ENCODE measurements at places on chromosomes 7 and 10. TPM values are rescaled to one million over a fixed set of nuclear protein-coding genes. Genes with fewer than 3 reads are reported as not detected.

DNA sequence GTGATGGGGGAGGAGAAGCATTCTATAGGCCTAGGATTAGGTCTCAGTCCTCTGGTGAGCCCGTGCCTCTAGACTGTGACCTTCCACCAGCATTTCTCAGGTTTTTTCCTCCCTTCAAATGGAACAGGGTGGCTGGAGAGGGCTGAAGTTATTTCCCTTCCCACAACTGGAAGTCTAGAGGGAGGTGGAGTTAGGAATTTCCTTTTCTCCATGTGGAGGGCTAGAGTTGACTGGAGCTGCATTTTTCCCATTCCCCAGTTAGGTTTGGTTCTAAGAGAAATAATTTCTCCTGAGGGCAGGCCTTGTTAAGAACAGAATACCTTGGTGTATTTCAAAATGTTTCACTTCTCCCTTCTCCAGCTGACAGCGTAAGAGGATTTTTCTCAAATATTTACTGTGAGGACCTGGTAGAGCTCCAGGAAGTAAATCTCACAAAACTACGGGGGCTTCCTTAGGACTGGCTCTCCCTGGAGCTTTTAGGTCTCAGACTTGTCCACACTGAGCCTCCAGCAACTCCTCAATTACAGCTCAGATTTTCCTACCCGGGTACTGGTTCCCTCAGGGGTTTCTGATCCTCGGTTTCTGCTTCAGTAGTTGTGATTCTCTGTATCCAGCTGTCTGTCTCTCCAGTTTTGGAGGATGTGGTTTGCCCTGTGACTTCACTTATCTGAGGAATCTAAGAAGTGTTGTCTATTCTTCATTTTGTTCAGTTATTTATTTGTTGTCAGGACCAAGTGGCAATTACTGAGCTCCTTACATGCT lies 6.0 kb upstream of the REEP3 start:
- peak; percentile 31 for DNase-seq

Gene SKIDA1
- total RNA-seq = 0.51 TPM

- no peak for DNase-seq
Observed at GRCh38 chr10:104622598-104623209, 18.4 kb upstream of the SORCS3 start.

Gene PBLD
- total RNA-seq = 2.8 TPM

DNA sequence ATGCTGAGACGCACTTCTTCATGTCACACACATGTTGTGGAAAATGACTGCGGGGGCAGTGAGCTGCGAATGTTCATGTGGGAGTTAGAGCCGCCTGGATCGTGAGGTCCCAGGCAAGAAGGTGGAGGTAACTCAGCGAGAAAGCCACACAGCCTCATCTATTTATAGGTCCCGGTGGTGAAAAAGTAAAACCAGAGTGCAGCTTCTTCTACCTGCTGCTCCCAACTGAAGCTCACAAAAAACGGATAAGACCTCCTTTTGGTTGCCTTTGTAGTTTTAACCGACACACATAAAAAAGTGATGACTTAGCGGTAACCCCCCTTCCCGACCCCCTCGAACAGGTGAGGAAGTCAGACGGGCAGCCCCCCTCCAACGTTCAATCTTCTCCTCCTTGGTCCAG lies 276.9 kb downstream of the GATA3 start:
- no peak for DNase-seq

DNA sequence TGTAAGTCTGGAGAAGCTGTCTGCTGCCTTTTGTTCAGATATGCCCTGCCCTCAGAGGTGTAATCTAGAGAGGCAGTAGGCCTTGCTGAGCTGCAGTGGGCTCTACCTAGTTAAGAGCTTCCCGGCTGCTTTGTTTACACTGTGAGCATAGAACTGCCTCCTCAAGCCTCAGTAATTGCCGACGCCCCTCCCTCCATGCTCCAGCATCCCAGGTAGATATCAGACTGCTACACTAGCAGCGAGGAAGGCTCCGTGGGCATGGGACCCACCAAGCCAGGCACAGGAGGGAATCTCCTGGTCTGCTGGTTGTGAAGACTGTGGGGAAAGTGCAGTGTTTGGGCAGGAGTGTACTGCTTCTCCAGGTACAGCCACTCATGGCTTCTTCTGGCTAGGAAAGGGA lies 26.4 kb upstream of the CXCL12 start:
- no peak for DNase-seq

DNA sequence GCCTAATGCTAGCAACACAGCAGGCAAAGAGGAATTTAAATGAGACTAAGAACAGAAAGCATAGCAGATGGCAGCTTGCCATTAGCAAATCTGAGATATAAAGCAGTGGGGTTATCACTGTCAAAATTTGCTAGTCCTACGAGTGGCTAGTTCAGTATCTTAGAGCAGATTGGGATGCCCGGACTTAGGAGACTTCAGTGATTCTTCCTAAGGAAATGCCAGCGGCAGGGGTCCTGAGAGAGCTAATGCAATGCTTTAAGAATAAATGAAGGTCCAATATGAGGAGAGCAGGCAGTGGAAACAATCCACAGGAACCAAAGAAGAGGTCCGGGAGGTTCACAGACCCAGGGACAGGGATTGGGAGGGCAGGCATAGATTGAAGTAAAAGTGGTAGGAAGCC lies 169.3 kb upstream of the NPSR1 start:
- DNase-seq = no peak

Gene PNLIPRP3
- total RNA-seq = not detected

DNA sequence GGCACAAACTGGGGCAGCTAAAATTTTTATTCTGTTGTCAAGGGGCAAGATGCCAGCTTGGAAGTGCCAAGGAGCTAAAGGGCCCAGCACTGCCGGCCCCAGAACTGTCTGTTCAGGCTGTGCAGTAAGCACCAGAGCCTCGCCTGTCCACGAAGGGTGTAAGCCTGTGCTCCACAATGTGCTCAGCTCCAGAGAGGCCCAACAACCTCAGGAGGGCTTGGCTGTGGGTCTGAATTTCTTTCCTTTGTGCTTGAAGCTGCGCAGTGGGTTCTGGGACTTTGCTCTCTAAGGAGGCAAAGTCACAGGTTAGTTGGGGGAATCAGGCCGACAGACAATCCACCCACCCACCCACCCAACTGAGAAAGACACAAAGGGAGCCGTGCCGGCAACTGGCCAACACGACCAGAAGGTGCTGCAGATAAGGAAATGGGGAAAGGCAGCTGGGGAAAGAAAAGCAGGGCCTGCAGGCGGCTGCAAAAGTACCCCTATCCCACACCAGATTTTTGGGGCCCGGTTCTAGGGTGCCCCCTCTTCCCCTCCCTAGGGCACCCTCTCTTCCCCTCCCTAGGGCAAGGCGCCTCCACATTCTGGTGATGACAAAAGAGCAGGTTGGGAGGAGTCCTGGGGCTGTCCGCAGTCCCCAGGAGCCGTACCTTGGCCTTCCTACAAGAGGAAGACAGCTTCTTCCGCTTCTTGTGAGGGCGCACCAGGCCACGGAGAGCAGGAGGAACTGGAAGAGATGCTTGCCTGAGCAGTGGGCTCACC lies 7.7 kb downstream of the DDX56 start:
- DNase-seq = no peak

Gene FKBP9
- 274 TPM for total RNA-seq

GRCh38 chr7:108016841-108017775 lies 14.1 kb upstream of the LAMB1 start:
- peak; percentile 66 for DNase-seq

DNA sequence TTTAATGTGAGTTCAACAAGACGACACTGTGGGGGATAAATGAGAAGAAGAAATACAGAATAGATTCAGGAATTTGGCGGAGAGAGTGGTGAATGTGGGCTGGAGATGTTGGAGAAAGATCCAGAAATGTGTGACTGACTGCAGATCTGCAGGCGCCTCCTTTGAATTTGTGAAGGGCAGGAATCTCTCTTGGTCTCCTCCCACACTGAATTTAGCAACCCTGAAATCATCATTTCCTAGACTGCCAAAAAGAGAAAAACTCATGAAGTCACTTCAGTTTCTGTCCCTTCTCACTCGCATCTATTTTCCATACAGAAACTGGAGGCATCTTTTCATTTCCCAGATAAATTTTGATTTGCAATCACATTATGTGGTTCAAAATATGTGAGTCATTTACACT lies 128.7 kb downstream of the GNAI1 start:
- DNase-seq = peak; percentile 19

Gene KCP
- 0.50 TPM for total RNA-seq

GRCh38 chr7:40219917-40220316 lies 85.1 kb downstream of the SUGCT start:
- peak; percentile 61 for DNase-seq

- DNase-seq = no peak
Observed at GRCh38 chr7:43747328-43748105, 11.0 kb upstream of the BLVRA start.

Gene ZNF25
- total RNA-seq = 14.6 TPM

- DNase-seq = no peak
Observed at GRCh38 chr10:26773633-26774032, 76.1 kb downstream of the PDSS1 start.

Gene PHKG1
- 1.3 TPM for total RNA-seq

Gene PDE1C
- total RNA-seq = 27.6 TPM

DNA sequence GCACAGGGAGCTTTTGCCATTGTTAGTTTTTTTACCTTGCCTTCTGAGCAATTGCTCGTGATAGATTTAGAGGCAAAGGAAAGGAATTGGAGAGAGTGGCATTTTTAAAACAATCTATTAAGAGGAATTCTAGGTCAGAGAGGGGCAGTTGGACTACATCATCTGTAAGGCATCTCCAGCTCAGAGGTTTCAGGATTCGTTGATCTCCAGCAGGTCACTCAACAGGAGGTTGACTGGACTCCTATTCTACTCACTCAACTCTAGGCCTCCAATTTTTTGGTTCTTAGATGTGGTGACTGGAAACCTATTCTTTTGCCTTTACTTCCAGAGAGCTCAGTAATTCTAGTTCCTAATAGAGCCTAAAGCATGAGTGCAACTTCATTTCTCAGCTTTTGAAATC lies 42.8 kb downstream of the TBXAS1 start:
- peak; percentile 48 for DNase-seq

DNA sequence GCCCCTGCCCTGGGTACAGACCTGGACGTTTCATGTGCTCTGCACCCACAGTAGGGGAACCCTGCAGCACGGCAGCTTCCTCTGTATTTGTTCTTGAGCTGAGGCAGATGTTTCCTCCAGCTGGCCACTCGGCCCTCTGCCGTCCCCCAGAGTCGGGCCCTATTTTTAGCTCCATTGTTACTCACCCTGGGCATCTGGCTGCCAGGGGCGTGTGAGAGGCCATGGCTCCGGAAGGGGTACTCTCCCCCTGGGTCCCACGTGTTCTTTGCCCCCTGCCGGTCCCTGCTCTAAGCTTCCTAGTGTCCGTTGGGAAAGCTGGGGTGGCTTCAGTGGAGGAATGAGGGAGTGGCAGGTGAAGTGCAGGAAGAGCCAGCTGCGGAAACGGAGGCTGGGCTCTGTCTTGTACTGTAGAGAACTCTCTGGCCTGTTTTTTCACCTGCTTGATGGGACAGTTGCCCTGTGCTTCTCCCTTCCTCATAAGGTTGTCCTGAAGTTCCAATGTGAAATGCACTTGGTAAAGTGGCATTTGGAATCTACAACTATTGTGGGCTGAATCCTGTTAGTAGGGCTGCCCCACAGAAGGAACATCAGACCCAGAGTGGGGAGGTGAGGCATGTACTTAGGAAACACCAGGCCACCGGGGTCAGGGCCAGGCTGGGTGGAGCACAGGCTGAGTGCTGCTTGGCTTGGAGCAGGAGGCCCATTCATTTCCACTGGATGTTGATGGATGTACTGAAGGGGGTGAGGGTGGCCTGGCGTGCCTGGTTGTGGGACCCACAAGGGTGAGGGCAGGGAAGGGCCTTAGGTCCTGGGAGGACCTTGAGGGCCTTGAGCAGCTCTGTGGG lies 30.6 kb downstream of the PALD1 start:
- peak; percentile 42 for DNase-seq

- DNase-seq = no peak
Observed at GRCh38 chr7:74015670-74016069, 12.3 kb upstream of the ELN start.

DNA sequence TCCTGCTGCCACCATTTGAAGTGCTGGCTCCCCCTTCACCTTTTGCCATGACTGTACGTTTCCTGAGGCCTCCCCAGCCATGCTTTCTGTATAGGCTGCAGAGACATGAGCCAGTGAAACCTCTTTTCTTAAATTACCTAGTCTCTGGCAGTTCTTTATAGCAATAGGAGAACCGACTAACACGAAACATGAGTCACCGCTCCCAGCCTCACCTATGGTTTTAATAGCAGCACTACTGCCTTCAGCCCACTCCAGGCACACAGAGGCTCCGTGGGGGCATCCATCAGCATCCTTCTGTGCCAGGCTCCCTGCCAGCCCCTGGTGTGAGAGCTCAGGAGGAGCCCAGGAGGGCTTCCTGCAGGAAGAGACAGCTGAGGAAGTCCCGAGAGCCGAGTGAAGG lies 5.5 kb upstream of the ZNF316 start:
- no peak for DNase-seq

DNA sequence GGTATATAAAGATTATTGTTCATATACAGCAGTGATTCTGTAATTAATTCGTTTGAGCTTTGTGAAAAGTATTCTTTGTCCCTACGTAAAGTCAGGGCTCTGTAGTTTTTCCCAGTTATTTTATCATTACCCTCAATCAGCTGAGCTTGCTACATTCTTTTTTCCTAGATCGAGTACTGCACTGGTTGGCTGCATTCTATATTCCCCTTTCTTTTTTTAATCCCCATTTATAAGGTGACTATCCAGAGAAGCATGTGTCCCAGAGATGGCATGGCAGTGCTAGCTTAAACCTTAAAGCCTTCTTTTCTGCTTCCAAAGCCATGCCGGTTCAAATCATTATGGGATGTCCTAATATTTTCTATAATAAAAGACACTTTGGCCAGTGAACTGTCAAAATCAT lies 230.1 kb upstream of the CELF2 start:
- no peak for DNase-seq

DNA sequence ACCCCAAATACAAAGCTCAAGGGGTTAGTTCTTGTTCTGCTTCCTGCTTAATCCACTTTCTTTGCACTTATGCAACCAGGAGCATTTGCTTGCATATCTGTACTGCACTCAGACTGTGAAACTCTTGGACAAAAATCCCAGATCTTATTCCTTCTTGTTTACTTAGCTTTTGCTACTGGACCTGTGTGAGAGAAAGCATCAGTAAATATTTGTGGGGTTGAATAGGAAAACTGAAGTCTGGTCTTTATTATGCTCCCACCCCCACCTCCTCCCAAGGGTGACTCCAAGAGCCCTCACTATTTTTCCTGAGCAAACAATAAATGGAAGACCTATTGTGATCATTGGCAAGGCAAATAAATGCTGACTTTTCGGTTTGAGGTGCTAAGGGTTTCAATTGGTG lies 57.1 kb upstream of the VSTM2A start:
- DNase-seq = no peak

GRCh38 chr7:158824028-158824427 lies 5.3 kb downstream of the ESYT2 start:
- DNase-seq = no peak

DNA sequence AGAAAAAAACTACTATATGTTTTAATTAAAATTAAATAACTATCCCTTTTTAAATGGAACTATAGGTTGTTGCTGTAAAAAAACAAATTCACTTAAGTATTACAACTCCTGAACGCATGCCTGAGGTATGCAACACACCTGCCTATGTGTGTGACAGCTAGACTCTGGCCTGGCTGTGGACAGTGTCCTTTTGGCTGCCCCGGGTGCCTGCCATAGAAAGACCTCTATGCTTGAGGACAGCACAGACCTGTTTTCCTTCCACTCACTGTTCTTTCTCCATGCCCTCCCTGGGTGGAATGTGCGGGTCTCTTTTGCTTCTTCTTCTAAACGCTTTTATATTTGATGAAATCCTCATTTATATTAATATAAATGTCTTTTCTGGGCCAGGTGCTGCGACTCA lies 6.5 kb upstream of the PPIA start:
- no peak for DNase-seq

GRCh38 chr10:101646364-101646763 lies 48.6 kb downstream of the FBXW4 start:
- DNase-seq = no peak

Measured in fibroblast of lung (primary cell).